Right lobe of liver (tissue), 6 donors: ENCODE measurements at places on chromosomes 3 and 15.

- peak; percentile 17 for DNase-seq
Measured at GRCh38 chr3:114411811-114412803, 118.3 kb downstream of the TIGIT start.

DNA sequence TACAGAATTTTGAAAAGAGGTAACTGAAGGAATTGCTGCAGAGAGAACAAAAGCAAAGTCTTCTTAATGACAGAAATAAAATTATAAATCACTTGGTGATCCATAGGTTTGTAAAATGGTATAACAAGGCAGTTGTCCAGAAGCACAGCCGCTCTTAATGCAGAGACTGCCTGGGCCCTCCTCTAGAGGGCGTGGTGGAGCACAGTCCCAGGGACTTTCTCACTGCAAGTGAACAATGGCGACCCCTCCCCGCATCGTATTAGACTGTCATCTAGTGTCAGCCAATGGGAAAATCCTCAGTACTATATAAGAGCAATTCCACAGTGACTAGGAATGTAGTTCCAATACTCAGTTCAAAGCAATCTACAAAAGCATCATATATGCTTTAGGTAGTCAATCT, 26.4 kb upstream of the ZBED2 start:
- DNase-seq: no peak

- no peak for DNase-seq
Measured at GRCh38 chr3:170524073-170524472, 61.8 kb downstream of the SLC7A14 start.

- DNase-seq: no peak
Measured at GRCh38 chr3:161026612-161027510, 78.3 kb downstream of the B3GALNT1 start.

DNA sequence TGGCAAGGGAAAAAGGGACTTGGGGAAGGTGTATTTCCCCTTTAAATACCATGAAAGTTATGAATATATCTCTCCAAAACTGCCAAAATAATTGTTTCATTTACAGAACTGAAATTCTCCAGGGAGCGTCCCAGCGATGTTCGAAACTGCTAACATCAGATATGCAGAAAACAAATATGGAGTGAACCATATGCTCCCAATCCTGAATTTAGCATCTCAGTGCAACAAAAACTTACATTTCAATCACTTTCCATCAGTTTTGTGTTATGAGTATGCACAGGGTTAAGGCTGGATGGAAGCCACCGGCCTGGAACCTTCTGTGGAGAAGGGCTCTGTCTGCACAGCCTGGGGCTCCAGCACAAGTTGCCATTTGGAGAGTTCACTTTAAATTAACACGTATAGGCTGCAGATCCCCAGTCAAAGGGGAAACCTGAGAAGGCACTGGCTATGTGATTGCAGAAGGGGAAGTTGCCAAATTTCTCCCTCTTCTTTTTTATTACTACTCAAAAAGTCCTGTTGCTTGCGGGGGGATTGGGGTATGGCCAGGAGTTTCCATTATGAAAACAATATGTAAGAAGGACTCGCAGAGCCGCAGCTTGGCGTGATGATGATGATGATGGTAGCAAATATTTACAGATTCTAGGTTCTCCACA, 56.9 kb upstream of the FOXP1 start:
- no peak for DNase-seq

DNA sequence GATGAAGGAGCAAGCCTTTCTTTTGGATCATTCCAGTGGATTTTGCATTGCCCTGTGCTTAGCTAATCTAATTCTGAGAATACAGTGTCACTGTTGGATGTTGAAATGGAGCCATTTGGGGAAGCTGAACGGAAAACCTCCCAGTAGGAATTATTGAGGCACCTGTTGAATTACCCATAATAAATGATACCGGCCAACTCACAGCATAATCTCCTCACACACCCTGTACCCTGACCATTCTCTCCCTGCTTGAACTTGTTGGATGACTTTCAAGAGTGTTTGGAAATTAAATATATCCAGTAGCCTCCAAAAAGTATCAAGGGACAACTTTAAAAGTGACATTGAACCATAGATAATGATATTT, 171.4 kb upstream of the HES1 start:
- DNase-seq: no peak

DNA sequence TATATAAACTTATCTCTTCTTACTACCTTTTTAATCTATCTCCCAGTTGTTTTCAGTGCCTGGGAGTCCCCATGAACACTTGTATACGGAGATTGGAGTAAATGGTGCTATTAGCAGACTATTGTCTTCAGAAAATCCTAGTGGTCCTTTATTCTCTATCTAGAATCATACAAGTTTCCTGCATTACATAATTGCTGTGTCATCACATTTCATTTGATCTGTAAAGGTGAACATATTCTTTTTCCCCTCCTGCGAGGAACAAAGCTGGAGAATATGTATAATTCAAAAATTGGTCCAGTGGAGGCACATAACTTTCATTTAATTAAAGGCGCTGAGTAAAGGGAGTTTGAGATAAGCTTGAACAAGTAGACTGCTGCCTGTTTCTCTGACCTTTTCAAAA, 324.8 kb downstream of the FEZF2 start:
- DNase-seq: no peak
